ENCODE measurements at places on chromosomes 12 and 14.

DNA sequence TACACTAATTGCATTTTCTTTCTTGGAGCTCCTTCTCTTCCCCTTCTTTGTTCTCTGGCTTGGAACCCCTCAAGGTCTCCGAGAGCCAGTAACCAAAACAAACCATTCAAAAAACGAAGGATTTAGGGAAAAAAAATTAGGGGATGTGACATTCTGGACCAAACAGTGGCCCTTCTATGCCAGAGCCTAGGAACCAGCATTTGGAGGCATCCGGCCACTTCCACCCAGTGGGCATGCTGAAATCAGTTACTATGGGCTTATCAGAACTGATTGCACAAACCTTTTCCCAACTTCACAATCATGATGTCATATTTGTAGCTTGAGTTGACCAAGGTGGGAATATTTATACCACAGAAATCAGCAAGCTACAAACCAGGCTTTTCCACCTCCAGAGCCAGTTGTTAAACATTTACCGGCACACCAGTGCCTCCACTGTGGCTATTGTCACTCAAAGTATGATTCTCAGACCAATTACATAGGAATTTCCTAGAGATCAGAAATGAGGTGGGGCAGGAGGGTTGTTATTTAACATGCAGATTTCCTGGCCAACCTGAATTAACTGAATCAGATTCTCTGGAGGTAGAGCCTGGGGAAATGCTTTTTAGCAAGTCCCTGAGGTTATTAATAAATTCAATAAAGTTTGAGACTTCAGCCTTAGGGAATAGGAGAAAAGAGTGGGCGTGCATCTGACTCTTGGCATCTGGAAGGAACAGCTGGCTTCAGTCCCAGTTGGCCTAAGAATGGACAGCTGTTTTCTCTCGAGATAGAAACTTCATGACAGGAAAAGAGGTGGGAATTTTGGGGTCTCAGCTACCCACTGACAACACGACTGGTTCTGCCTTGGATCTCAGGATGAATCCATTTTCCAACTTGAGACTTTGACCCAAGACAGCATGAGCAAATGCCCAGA lies 273.9 kb downstream of the ZFP36L1 start:
- no peak for DNase-seq

GRCh38 chr12:129622566-129622965 lies 281.3 kb downstream of the TMEM132D start:
- DNase-seq = no peak

DNA sequence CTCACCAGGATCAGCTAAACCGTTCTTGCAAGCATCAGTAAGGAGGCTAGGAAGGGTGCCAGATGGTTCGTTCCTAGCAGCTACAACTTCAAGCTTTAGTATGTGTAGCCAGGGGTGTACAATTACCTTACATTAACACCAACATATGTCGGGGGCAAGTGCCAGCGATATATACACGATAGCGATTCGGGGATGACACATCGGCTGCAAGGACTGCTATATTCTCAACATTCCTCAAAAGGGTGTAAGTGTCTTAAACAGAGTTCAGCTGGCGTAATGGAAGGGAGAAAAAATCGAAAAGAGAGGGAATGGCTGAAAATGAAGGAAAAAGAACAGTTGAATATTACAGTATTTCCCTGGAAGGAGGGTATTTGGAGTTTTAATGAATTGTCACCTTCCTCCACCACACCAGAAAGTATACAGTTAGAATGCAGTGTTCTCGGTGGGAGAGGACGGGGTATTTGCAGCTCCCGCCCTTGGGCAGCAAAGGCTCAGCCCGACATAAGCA lies 545 bp downstream of the LIMA1 start:
- no peak for DNase-seq

- no peak for DNase-seq
Measured at GRCh38 chr14:98162856-98163805, 1108.9 kb downstream of the BCL11B start.

DNA sequence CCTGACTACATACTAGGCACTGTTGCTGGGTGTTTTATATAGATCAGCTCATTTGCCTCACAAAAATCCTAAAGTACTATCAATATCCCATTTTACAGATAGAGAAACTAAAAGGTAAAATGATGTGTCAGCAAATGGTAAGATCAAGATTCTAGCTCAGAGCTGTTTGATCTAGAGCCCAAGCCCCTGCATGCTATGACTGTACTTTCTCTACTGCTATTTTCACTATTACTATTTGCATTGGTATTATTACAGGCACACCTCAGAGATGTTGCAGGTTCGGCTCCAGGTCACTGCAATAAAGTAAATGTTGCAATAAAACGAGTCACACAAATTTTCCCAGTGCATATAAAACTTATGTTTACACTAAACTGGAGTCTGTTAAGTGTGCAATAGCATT lies 10.9 kb downstream of the ISCU start:
- DNase-seq = no peak

GRCh38 chr12:92552412-92553108 lies 150.2 kb upstream of the PLEKHG7 start:
- no peak for DNase-seq

DNA sequence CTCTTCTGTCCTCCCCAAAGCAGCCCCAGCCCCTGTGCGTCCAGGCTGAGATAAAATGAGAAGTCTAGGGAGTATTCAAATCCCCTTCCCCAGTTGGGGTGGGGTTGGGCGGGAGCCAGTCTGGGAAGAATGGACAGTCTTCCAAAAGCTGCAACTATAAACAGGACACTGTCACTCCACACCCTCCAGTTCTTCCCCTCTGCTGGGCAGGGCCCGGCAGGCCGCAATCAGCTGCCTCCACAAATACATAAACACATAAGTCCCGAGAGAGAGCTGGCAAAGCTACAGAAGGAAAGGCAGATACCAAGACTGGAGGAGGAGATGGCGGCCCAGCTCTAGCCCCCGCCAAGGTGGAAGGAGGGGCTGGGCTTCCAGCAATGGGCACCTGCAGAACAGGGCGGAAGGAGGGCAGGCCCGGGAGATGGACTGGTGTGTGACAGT lies 12.7 kb downstream of the LTBP2 start:
- no peak for DNase-seq

GRCh38 chr14:63296060-63296563 lies 22.6 kb downstream of the GPHB5 start:
- no peak for DNase-seq

- no peak for DNase-seq
Measured at GRCh38 chr14:84544486-84545131, 985.3 kb upstream of the FLRT2 start.

DNA sequence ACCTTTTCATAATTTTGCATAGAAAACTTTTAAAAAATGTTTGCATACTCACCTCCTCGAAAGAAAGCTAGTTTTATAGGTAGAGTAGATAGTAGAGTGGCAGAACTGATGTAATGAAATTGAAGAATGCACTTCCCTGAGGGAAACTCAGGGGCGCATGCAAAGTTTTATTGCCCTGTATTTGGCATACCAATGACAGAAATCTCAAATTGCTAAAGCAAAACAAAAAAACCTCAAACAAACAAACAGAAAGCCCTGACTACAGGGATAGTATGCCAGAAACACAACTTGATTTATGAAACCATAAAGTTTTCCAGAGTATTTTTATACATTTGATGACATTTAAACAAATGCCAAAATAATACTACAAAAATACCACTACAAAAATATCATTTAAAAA lies 1.8 kb downstream of the RASSF9 start:
- DNase-seq = no peak

DNA sequence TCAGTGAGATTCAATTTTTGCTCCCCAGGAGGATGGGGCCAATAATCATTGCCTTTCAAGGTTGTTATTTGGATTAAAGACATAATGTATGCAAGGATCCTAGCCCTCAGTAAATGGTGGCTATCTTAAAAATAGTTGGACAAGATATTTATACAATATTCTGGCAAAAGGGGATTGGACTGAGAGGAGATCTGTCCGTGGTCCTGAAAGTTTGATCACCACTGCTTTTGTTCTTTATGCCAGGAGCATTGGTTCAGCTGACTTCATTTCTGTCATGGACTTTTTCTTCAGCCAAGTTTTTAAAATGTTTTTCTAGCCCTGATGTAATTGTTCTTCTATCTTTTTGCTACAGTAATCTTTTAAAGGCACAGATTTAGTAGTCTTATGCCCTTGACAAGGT lies 70.2 kb upstream of the TCL1A start:
- DNase-seq = no peak

- no peak for DNase-seq
Measured at GRCh38 chr14:73718418-73719251, 4.5 kb upstream of the PNMA1 start.

- DNase-seq = no peak
Measured at GRCh38 chr12:68410018-68410660, 78.0 kb upstream of the MDM1 start.

DNA sequence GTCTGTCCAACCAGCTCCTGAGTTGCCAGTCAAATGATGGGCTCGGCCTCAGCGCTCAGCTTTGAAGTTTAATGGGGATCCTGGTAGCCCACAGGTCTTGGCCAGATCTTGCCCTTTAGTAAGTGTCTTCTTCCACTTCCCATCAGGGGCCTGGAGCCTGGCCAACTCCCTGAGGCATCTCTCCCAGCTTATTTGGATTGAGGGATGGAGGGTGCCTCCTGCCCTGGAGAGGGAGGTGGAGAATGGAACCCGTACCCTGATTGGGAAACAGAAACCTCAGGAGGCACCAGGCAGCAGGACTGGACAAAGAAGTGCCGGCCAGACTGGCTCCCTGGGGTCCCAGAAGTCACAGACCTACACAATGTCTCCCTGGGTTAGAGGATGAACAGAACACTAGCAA lies 40.5 kb upstream of the LTBP2 start:
- no peak for DNase-seq

DNA sequence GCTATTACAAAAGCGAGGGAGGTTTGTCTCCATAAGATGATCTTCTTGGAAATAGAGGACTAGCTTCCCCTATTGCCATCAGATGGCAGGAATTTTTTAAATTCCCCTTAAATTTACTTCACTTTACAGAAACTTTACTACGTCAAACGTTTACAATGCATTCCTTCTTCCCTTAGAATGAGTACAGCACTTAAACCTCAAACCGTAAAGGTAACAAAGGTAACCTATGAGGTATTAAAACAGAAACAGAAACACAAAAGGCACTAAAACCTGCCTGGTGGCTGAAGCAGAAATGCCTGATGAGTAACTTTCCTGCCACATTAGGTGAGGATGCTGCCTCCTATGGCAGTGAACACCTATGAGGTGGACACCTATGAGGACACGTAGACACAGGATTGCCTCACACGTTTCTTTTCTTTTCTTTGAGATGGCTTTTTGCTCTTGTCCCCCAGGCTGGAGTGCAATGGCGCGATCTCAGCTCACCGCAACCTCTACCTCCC lies 25.0 kb downstream of the DIO2 start:
- no peak for DNase-seq

DNA sequence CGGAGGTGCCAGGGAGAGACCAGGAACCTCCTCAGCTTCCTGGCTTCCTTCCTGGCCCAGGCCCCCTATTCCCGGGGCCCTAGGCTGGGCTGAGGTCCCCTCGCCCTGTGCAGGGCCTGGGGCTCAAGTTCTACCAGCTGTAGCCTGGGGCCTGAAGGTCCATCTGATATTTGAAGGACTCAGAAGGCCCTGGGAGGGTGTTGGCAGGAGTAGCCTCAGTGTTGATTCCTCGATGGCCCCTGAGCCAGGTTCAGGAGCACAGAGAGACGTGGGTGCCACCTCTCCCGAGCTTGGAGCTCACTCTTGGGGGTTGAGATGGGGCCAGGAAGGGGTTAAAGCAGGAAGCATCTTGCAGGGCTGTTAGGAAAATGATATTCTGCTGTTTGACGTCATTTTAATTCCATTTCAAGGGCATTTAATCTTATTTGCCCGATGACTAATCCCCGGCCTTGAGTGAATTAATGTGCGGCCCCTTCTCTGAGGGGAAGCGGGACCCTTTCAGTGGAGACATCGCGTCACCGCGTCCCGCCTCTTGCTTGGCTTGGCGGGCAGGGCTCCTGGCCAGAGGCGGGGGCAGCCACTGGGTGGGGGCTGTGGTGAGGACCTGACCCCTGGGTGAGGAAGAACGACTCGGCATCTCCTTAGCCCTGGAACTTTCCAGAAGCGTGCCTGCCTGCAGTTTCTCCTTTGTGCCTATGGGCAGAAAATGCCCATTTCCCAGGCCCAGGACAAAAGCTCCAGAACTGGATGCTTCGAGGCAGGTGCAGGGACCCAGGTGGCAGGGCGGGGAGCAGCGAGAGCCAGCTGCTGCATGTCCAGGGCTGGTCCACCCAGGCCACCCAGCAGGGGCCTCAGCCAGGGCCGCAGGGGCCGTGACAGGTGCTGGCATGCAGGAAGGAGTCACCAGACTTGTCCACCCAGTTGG lies 158.3 kb downstream of the KIF26A start:
- DNase-seq = no peak

DNA sequence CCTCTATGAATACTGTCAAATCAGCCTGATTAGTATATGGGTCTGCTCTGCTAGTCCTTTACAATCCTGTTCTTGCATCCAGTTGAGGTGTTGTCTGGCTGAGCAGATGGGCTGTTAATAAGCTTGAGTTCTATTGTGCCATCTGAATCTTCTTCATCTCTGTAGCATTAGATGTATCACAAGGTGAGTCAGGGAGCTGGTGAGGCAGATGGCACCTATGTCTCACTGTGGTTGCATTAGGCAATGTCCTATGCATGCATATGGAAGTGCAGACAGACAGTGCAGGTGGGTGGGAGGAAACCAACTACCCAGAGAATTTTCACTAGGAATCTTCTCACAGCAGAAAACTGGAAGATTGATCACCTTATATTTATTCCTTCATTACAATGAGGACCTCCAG lies 165.7 kb upstream of the STXBP6 start:
- DNase-seq = no peak

DNA sequence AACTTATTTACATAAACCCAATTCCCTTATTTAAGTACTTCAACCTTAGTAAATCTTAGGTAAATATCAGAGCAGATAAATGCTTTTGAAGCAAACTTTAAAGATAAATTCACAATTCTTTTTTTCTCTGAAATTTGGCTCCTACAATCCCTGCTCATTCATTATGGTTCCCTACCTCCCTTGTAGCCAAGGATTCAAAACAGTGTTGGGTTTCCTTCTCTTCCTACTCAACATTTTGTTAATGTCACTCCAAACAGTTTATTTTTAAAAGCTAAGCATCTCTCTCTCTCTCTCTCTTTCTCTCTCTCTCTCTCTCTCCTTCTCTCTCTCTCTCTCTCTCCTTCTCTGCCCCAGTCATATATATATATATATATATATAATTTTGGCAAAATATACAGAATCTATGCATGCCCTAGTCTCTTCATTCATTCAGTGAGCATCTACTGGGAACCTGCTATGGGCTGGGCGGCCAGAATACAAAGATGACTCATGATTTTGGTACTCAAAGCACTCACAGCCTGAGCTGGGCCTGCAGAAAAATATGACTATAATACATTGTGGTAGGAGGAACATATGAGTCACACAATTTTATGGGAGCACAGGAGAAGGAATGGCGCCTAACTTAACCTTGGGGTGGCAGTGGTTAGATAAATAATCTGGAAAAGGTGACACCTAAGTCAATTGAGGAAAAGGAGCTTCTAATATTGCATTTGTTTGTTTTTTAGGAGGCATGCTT lies 123.7 kb upstream of the DHRS4 start:
- no peak for DNase-seq

DNA sequence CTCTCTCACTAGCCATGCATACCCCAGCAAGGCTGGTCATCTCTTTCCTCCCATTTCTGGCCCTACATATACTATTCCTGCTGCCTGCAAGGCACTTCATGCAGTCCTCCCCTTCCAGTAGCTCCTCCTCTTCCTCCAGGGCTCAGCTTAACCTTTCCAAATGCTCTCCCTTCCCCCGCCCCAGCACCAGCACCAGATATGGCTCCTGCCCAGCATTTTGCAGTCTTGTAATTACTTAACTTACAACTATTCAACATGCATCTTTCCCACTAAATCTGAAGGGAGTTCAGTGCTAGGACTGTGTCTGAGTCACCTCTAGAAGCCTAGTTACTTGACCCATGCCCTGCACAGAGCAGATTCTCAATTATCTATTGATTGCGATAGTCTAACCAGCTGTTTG lies 1.8 kb upstream of the FBXO21 start:
- DNase-seq = no peak
